Dermis blood vessel endothelial cell (primary cell): ENCODE measurements at places on chromosomes 4 and X.

GRCh38 chr4:169266661-169267060, 4.1 kb downstream of the SH3RF1 start:
- no peak for DNase-seq

DNA sequence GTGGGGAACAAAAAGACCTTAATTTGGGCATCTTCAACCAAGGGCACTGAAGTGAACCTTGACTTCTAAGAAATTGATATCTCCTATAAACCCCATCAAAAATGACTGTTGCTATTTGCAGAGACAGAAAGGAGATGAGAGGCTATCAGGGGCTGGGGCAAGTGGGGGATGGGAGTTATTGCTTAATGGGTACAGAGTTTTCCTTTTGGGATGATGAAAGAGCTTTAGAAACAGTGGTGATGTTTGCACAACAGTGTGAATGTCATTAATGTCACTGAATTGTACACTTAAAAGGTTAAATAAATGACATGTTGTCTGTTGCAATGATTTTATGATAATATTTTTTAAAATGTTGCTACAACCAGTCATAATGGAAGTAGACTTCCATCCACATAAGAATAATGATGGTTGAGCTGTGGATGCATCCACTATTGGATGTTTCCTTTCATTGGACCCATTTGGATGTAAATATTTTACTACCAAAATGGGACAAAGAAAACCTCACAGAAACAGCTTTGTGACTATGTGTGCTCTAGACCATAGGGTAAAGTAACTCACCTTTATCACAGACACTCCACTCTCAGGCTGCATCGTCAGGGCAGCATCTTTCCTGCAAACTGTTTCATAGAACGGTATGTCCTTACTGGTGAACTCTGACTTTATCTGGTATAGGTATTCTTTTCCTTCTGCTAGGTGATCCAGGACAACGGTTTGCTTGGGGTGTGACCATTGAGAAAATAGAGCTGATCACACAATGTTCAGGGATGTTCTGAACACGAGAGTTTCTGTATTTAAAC, 31.6 kb upstream of the FAM9A start:
- DNase-seq = no peak

DNA sequence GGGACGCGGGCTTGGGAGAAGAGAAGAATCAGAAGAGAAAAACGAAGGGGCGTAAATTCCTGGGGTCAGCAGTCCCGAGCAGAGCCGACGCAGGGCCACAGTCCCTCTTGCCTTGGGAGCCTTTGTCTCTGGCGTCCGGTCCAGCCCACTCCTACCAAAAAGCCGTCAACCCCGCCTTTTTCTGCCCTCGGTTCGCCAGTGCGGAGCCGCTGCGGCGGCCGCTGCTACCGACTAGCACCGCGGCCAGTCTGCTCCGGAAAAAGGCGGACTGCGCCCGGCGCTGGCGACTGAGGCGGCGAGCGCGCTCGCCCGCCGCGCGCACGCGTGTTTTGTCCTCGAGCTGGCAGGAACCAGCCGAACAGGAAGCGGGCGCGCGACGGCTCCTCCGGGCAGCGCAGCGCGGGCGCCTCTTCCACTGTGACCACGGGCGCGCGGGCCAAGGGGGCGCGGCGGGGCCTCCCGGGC, 502 bp downstream of the HNRNPDL start:
- no peak for DNase-seq

DNA sequence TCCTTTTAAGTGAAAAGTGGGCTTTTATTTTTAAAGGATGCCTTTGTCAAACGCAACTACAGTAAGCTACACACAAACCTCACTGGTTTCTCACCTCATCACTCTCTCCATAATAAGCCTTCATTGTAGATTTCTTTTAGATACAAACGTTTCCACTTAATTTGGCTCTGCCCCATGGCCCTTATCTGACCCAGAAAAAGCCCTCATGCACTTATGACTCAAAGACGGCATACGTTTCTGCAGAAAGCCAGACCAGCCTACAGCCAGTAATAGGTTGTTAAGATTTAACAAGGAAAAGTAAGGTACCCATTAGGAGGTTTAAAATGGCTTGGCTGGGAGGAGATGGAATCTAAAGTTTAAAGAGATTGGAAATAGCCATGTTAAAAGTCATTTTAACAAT, 914.6 kb upstream of the INTU start:
- DNase-seq = no peak

- peak; percentile 26 for DNase-seq
Measured at GRCh38 chr4:152936446-152937335, 568 bp downstream of the FHDC1 start.

GRCh38 chrX:123084797-123085196, 99.3 kb upstream of the GRIA3 start:
- DNase-seq = no peak

DNA sequence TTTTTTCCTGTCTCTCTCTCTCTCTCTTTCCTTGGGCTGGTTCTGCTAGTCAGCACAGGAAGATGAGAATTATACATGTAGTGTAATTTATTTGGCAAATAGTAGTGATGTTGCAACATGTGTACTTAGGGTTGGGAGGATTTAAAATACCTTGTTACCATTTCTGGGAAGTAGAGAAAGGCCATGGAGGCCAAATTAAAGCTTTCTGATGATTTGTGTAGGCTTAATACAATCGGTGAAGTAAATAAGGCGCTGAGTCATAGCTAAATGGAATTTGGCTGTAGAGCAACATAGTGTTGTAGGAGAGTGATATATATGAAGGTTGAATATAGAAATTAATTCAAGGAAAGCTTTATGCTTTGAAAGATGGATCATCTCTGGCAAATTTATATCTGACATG, 295.3 kb downstream of the GRID2 start:
- no peak for DNase-seq

GRCh38 chr4:137333031-137333430, 199.3 kb downstream of the PCDH18 start:
- DNase-seq = no peak

DNA sequence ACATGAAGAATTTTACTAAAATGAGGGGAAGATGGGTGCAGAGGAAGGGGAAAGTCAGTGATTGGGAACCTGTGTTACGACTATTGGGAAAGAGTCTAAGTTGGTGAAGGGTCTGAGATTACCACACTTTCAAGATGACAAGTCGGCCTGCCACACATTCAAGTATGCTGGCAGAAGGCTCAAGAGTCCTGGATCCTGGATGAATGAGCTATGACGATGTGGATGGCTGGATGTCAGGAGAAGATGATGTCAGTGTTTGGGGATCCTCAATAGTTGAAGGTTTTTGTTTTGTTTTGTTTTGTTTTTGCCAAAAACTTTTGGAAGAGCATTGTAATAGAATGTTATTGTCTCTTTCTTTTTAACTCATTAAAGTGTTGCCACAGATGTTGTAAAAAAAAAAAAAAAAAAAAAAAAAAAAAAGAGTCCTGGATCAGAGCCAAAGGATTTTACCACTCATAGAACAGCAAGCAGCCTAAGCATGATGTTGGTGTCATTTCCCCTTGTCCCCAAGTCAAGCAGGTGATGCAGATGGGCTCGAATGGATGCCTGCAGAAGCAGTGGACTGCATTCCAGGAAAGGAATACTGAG, 120.6 kb downstream of the REELD1 start:
- no peak for DNase-seq

- peak; percentile 43 for DNase-seq
Measured at GRCh38 chrX:331151-331824, 12.7 kb upstream of the GTPBP6 start.

- no peak for DNase-seq
Measured at GRCh38 chrX:138865093-138865649, 153.7 kb upstream of the FGF13 start.
